ENCODE measurements at places on chromosomes 11 and 22.

- DNase-seq = no peak
Observed at GRCh38 chr11:74169738-74170458, 904 bp downstream of the C2CD3 start.

DNA sequence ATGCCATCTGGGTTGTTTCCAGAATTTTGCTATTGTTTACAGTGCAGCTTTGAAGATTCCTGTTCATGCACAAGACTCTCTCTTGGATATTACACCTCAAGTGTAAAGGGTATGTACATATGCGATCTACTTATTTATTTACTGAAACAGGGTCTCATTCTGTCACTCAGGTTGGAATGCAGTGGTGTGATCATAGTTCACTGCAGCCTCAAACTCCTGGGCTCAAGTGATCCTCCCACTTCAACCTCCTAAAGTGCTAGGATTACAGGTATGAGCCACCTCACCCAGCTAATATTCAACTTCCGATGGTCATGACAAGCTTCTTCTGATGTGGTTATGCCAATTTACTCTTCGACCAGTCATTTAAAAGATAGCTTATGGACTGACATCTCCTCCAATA, 158.1 kb upstream of the PITPNB start:
- DNase-seq = no peak

DNA sequence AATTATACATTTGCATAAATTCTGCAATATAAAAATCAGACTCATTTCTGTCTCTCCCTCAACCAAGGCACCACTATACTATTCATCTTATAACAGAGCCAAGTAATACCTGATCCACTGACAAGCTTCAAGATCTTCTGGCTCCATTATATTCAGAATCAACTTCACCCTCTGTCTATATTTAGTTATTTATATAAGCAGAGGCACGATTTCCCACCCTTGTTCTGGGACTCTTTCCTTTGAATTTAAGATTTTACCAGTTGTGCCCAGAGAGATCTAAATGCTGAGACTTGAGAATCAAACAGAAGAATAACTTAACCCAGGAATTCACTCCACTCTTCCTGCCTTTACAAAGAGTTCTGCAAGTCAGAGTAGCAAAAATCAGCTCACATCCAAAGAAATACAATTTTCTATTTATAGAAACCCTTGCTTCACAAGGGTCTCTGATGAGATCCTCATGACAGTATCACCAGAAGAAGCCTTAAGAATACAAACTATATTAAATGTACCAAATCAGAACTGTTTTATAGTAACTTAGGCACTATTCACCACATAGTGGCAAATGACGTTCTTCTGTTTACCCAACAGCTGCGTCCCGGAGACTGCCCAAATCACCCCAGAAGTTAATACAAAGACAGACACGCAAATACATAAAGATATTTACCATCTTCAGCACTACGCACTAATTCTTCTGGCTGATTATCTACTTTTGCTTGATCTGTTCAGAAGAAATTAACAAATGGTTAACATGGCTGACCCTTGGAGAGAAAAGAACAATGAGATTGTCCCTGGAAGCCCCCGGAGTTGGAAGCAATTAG, 32.3 kb upstream of the CCDC89 start:
- no peak for DNase-seq

DNA sequence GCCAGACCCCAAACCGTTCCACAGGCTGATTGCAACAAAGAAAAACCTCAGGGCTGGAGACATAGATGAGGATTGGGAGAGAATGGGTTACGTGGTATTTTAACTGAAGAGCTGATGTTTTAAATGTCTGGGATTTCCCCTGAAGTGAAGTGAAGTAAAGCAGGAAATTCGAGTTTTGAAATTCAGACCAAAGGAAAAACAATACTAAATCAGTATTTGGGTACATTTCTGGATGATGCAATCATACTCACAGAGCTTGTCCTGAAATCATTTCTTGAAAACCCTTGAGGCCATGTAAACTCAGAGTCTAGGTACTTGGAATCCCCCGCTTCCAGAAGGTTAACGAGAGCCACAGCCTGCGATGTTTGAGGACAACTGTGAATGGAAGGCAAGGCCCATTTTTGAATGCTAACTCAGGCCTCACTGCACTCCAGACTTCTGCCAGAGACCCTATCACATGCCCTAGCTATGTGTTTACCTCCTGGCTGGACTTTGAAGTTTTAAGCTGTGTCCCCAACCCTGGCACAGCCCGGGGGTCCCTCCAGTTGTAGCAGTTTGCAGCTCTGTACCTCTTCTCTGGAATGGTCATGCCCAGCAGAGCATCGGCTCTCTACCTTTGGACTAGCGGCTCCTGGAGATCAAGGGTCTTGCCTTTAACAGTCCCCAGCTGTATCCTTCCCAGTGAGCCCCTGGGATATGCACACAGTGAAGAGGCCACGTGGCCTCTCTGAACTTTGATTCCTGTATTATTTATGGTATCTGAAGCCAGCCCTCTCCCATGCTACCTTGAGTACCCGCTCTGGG, 5.4 kb upstream of the FTH1 start:
- DNase-seq = no peak

DNA sequence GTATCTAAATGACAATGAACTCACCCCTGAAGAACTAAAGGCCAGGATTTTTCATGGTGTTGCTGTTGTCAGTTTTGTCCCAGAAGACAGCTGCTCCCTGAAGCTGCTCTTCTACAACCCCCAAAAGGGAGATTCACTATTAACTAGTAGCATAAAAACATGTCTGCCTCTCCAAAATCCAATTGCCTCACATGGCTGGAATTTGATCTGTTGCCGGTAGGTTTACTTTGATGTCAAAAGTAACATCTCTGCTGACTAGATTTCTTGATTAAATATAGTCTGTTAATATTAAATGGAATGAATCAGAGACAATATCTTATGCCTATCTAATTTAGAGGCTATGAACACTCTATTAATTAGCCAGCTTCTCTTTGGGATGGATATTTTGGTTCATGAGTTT, 425.4 kb downstream of the ETS1 start:
- DNase-seq = no peak

GRCh38 chr11:102476812-102477211, 24.2 kb upstream of the TMEM123 start:
- no peak for DNase-seq

DNA sequence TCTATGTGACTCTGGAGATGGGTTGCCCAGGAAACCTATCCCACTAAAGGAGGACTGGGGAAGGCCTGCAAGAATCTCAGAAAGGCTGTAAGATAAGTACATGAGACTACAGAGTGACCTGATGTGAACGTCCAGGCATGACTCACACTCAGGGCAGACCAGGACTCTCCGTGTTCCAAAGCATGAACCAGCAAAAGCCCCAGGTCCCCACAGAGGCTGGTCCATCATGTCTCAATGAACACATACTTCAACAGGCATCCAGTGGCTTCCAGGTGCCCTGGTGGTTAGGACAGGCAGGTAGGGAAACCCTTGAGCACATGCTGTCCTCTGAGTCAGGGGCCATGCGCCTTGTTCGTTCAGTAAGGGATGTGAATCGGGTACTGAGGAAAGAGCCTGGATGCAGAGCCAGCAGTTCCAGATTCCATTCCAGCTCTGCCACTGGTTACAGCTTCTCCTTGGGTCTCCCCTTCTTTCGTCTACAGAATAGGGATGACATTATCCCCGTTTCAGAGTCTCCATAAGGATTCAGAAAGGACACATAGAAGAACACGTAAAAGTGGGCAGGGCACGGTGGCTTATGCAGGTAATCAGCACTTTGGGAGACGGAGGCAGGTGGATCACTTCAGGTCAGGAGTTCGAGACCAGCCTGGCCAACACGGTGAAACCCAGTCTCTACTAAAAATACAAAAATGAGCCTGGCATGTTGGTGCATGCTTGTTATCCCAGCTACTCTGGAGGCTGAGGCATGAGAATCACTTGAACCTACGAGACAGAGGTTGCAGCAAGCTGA, 129.0 kb upstream of the TEAD1 start:
- DNase-seq = no peak

DNA sequence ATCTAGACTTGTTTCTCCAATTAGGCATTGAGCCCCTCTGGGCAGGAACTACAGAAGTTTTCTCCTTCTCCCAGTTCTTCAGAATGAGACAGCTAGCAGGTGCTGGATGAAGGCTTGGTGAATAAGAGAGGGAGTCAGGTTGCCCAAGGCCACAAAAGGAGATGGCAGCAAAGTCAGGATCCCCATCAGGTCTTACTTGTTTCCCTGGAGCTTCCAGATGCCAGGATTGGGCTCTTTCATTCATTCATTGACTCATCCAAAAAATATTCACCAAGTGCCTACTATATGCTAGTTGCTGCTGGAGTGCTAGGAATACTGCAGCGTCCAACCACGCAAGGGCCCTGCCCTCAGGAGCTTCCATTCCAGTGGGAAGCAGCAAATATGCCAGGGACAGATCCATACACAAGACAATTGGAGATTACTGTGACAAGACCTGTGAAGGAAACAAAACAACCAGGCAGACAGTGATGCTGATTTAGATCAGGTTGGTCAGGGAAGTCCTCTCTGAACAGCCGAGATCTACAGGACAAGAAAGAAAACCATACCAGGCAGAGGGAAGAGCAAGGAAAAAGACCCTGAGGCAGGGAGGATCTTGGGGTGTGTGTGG, 24.6 kb upstream of the LMO1 start:
- DNase-seq = no peak

DNA sequence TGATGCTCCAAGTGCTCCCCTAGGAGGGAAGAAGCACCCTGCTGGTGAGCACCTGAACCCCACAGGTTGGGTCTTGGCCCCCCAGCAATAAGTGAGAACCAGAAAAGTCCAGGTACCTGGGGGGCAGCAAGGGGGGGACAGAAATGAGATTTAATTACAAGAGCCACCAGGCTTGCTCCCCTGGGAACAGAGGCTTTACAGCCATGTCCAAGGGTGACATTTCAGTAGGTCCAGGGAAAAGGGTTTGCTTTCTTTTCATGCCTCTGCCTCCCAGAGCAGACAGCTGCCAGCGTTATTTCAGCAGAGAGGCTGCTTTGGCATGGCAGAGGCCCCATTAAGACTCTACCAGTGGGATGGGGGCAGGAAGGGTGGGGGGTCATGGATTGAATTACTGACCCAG, 437.7 kb downstream of the BUD13 start:
- DNase-seq = no peak

GRCh38 chr22:23829845-23830372, 8.9 kb downstream of the DERL3 start:
- DNase-seq = no peak

DNA sequence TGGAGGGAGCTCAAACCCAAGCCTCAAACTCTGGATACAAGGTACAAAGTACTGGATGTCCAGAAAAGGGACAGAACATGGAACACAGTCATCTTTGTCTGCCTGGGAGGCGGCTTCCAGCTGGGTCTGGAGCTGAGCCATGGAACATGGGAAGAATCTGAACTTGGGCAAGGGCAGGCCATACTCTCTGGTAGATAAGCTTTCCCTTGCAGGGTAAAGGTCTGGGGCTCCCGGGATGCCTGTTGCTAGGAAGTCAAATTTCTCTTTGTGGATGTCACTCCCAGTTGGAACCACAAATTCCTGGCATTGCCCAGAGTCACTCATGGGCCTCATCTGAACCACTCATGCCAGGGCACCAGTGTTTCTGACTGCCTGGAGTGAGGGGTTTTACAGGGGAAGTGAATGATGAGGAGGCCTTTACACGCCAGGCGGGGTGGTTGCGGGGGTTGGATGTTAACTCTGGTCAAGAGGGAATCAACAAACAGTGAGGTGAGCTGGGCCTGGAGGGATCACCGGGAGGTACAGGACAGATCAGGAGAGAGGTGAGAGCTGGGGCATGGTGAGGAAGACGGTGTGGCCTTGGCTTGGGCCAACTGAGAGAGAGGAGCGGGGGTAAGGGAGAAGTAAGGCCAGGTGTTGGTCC, 5.7 kb downstream of the FTH1 start:
- DNase-seq = no peak

GRCh38 chr11:116814502-116814901, 8.6 kb downstream of the APOA4 start:
- DNase-seq = no peak

DNA sequence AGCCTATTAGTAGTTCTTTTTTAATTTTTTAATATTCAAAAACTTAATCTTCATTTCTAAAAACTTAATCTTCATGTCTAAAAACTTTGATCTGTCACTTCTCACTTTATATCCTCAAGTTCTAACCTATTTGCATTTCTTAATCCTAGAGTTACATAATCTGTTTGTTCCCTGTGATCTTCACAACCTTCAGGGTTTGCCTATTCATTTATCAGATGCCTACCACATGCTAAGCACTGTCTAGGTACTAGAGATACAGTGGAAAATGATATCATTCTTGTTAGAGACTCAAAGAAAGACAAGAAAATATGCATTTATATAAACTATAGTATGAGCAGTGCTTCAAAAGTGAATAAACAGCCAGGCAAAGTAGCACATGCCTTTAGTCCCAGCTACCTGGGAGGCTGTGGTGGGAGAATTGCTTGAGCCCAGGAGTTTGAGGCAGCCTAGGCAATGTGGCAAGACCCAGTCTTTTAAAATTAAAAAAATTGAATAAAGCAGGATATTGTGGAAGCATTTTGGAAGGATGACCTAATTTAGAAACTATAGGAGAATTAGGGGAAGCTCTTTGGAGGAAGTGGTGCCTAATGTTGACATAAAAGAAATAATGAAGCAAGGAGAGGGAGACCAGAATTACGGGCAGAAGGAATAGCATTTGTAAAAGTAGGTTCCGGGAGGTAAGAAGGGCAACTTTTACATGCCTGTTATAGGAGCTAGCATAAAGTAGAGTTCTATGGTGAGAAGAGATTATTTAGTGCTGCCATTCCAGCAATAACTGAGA, 54.4 kb upstream of the GRK2 start:
- no peak for DNase-seq

DNA sequence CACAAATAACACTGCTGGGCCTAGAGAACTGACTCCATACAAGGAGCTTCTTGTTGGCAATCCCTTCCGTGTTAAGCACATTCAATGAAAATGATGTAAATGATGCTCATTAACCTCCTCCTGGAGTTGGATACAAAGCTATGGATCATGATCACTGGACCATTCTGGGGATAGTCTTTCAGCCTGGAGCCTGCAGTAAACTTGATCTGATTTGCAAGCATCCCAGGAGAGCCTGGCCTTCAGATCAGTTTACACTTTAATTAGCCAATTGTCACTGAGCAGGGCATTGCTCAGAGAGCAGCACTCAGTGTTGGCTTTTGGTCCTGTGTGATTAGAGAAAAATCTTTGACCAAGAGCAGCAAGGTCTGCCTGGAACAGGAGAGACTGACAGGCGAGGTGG, 45.6 kb downstream of the ARFGAP3 start:
- DNase-seq = no peak

GRCh38 chr11:42093541-42093940, 634.1 kb upstream of the LRRC4C start:
- DNase-seq = no peak

DNA sequence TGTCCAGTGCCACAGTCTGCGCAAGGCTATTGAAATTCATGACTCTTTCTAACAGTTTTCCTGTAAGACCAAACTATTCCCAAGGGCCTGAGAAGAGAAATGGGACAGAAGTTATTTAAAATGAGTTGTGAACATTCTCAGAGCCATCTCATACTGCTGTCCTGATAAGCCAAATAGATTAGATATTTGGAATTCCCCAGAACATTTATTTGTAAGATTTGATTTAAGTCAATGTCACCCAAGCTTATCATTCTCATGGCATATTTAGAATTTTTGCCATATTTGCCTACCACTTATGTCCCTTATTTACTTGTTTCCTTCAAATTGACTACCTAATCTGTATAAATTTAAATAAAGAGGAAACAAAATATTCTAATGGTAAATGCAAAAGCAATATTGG, 82.4 kb downstream of the NAV2 start:
- no peak for DNase-seq

- no peak for DNase-seq
Observed at GRCh38 chr11:102188488-102188887, 78.2 kb downstream of the YAP1 start.

GRCh38 chr22:35914665-35915476, 113.8 kb downstream of the RBFOX2 start:
- no peak for DNase-seq

GRCh38 chr11:96466607-96467006, 76.8 kb downstream of the JRKL start:
- DNase-seq = no peak

All from stimulated activated CD4-positive, alpha-beta T cell treated with anti-CD3 and anti-CD28 coated beads, Interleukin-2, amount 100 ng/mL, for 4 hours (primary cell).